HT1080 (cell line): ENCODE measurements at places on chromosomes 16 and 17. TPM values are rescaled to one million over a fixed set of nuclear protein-coding genes. Genes with fewer than 3 reads are reported as not detected.

Gene MRPL28
- 206 and 251 TPM in 2 replicates for total RNA-seq

Gene ANKRD13B
- total RNA-seq: 14.2 and 17.9 TPM in 2 replicates

Gene CA5A
- total RNA-seq: not detected in 2 replicates

Gene CCDC47
- 52.1 and 78.0 TPM in 2 replicates for total RNA-seq

Gene TTLL6
- 0.21 and 1.0 TPM in 2 replicates for total RNA-seq

Gene CACNG5
- not detected in 2 replicates for total RNA-seq

Gene GOT2
- 105 and 142 TPM in 2 replicates for total RNA-seq

Gene TSPOAP1
- 1.8 and 2.3 TPM in 2 replicates for total RNA-seq

Gene EIF3CL
- total RNA-seq: 198 and 268 TPM in 2 replicates

Gene DCXR
- total RNA-seq: 75.1 and 83.5 TPM in 2 replicates

Gene DPEP2NB
- not detected in 2 replicates for total RNA-seq

Gene PRSS36
- total RNA-seq: 0.77 and 2.0 TPM in 2 replicates

Gene TBC1D3I
- total RNA-seq: 0.37 TPM in 1 of 2 replicates, not detected in the other

GRCh38 chr16:75203667-75204409, 3.1 kb downstream of the CTRB2 start:
- DNase-seq: no peak

- DNase-seq: no peak
Observed at GRCh38 chr16:80380514-80380913, 160.3 kb upstream of the DYNLRB2 start.

DNA sequence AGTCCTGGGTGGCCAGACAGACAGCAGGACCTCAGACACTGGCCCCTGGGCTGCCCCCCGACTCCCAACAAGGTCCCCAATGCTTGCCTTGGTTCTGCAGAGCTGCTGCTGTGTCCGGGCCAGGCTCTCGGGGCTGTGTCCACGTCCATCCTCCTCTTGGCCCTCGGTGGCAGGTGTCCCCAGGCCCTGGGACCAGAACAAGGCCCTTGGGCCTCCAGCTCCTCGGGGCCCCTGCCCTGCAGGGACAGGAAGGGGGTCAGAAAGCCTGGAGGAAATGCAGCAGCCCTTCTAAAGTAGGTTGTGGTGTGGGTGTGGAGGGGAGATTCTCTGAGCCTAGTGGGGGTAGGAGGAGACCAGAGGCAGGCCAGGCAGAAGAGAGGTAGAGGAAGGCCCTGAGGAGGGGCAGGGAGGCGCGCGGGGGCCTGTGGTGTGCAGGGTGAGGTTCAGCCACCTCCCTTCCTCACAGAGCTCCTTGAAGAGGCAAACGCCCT, 2.5 kb upstream of the AXIN1 start:
- no peak for DNase-seq

DNA sequence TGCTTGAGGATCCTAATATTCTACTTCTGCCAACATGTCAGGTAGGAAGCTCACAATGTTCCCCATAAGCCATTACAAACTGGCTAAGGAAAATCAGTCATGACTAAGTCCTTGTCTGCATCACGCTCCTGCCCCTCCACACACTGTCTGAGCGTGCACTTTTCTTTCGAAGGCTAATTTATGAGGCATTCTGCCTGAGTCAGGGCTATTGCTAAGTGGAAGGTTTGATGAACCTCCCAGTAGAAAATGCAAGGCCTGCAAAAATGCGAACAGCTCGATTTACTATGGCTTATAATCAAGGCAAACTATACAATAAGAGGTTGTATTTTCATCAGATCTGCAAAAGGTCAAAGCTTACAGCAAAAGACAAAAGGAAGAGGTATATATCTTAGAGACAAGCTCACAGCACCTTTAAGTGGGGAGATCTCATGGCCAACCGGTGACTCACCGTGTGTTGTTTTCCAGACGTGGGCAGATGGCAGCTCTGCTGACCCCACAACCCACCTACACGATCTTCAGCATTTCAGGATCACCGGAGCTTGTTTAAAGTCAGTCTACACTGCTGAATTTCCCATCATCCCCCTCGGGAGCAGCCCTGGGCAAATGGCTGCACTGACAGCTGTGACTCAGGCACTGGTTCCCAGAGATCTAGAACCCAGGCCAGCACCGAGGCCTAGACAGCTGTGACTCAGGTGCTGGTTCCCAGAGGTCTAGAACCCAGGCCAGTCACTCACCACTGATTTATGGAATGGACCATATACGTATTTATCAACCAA, 26.1 kb downstream of the MEAK7 start:
- peak; percentile 65 for DNase-seq

- DNase-seq: peak; percentile 78
Observed at GRCh38 chr16:9077091-9077809, 14.2 kb upstream of the HAPSTR1 start.

DNA sequence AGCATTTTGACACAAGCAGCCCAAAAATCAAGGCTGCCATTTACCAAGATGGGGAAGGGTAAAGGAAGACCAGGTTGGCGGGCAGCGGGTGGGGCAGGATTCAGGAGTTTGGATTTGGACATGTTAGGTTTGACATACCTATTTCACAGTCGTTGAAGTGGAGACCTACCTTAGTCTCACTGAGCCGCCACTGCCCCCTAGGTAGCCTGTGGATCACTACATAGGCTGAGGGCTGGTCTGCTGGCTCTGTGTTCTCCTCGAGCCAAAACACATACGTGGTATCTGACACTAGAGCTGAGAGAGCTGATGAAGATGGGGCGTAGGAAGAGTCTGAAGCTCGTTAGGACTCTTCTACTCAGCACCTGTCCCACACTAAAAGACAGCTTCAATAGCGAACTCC, 115.1 kb downstream of the HIC1 start:
- no peak for DNase-seq

DNA sequence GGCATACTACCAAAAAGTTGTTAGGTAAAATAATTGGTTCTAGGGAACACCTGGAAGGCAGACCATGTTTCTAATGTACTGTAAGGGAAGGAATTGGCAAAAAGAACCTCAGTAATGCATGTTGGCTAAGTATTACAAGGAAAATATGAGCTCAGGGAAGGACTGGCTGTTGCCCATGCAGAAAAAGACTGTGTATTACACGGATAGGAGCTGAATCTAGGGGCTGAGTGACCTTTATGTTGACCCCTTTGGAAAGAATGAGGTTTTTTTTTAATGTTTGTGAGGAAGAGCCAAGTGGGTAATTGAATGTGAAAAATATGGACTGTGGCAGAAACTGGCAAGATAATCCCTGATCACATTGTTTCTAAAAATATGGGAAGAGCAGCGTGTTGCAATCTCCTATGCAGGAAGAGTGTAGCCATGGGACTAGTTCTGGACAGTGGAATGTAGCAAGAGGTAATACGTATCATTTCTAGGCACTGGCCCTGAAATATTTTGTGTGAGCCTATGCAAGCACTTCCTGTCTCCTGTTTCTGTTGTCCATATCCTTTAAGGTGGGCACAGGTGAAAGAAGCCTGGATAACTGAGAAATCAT, 95.1 kb upstream of the CNTNAP4 start:
- DNase-seq: no peak

GRCh38 chr17:38601539-38602351, 4.0 kb downstream of the SRCIN1 start:
- no peak for DNase-seq

- no peak for DNase-seq
Observed at GRCh38 chr16:11604783-11605563, 18.3 kb upstream of the LITAF start.

- DNase-seq: no peak
Observed at GRCh38 chr17:40539711-40540411, 25.4 kb downstream of the CCR7 start.

GRCh38 chr17:41199421-41200078, 9.9 kb downstream of the KRTAP9-1 start:
- no peak for DNase-seq

DNA sequence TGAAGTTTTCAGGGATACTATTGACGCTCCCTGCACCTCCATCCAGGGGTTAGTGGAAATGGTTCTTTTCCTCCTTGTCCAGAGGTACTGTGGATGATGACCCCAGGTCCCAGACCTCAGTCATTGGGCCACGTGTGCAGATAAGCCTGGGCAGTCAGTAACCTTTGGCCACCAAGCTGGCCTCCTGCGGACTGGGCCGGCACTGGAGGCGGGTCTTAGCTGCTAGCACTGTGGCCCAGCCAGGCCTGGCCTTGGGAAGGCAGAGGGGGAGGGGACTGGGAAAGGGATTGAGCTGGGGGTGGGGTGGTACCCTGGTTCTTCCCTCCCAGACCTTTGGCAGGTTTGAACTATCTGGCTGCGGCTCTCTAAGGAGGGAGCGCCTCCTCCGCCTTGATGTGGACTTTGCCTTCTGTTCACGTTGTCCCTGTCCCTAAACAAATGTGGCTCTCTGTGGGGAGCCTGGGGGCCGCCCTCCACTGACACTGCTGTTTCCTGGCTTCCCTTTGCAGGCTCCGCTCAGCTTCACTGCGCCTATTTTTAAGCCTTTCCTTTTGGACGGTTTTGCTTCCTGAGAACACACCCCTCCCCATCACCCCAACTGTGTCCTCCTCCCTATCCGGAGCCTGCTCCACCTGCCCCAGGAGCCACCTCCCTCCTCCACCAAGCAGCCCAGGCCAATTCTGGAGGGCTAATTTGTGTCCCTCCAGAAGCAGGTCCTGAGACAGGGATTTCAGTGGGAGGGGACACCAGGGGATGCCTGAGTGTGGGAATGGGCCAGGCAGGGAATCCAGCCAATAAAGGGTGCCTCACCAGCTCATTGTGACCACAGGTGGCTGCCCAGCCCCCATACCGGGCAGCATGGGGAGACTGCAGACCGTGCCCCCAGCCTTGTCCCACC, 251.9 kb downstream of the SEC14L1 start:
- no peak for DNase-seq

DNA sequence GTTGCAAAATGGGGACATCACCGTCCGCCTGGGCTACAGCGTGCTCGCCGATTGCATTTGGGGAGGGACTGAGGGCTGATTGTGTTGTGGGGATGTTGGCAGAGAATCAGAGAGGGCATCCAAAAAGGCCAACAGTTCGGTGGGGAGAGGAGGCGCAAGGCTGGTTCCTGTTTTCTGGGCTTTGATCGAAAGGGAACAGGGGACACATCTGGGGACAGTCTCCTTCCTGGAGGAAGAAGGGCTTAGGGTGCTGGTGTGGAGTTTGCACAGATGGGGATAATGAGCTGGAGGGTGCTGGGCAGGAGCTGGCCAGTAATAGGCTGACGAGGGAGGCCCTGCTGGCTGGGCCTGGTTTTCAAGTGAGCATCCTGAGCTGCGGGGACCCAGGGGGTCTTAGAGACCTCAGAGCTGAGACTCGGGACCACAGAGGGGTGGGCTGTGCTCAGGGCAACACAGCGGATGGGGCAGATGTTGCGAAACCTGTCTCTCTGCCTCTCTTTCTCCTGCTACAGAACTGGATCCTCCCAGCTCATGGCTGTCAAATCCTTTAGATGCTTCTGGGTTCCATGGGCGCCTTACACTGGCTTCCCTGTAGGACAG, 288.7 kb downstream of the SEC14L1 start:
- no peak for DNase-seq

GRCh38 chr16:59654455-59654854, 920.3 kb upstream of the GOT2 start:
- DNase-seq: no peak

DNA sequence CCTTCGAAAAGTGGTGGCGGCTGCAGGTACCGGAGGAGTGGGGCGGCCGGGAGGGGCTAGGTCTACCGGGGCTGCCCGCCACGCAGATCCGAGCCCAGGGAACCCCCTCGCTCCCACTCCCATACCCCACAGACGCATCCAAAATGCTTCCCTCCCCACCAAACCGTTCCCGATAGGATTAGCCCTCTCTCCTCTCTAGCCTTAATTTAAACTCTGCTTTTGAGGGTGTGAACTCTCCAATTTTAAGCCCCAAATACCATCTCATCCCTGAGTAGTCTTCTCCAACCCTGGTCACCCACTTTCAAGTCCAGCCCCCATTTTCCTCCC, 260 bp upstream of the CXCL16 start:
- no peak for DNase-seq

DNA sequence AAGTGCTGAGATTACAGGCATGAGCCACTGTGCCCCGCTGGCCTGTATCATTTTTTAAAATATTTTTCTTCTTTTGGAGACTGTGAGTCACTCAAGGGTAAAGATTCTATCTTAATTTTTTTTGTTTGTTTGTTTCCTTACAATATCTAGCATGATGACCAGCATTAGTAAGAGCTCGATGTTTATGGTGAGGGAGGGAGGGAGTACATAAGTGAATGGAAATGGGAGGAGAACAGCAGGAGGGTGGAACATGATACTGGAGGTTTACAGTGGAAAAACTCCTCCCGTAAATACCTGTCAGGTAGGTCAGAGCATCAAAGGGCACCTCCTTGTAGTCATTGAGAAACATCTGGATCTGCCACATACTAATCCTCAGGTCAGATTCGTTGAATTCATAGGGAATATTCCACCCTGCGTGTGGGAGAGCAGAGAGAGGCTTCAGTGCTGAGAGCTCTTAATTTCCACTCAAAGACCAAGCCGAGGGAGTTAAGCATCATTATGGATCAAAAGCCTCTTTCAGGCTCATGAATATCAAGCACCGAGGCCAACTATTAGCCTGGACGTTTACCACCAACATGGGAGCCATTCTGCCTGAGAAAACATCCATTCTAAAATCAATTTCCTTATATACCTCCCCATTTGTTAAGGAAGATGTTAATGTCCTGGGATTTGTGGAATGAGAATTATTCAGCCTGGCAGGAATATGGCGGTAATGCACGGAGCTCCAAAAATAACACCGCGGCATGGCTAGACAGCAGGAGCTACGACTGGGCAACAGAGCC, 51.8 kb downstream of the LYRM1 start:
- DNase-seq: no peak
